ENCODE measurements at places on chromosomes 12 and 14.

DNA sequence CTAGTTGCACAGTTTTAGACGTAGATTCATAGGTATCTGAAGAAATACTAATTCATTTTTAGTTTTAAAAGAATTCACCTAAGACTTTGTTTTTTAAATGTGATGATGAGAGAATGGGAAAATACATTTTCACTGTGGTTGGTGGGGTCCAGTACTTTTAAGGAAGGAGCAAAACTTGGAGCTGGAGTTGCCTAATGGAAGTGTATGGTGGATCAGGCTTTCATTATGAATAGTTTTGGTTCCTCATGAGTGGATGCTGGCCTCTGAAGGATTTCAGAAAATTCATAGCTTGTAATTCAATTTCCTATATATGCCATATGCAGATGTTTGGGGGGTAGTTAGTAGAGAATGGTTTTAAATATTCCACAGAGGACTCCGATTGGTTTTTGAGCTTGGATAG, 27.1 kb downstream of the STK38L start:
- no peak for DNase-seq

DNA sequence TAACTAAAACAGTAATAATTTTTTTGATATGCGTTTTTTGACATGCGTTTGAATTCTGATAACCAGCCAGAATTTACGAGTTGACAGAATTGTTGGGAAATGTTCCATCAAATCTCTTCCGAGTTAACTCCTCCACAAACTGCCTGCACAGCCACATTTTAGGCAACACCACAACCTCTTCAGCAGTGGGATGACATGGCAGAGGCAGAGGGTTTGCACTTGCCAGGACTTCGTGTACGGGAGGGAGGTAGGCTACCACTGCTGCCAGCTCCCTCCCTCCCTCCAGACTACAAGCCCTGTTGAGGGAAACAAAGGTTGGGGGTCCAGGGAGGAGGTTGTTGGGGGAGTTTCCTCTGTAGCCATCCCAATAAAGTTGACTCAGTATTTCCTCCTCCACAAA, 14.5 kb upstream of the ACTR6 start:
- DNase-seq = no peak

- no peak for DNase-seq
These were observed 50.1 kb upstream of the OR5AU1 start for GRCh38 chr14:21205678-21206581.

GRCh38 chr14:58066115-58066514, 85.9 kb downstream of the ARMH4 start:
- no peak for DNase-seq

- peak; percentile 59 for DNase-seq
These were observed 11.6 kb upstream of the CDH24 start for GRCh38 chr14:23068789-23069412.

- no peak for DNase-seq
These were observed 157.6 kb upstream of the TMTC2 start for GRCh38 chr12:82529101-82529500.

- no peak for DNase-seq
These were observed 202.8 kb upstream of the DIO3 start for GRCh38 chr14:101358320-101359125.

DNA sequence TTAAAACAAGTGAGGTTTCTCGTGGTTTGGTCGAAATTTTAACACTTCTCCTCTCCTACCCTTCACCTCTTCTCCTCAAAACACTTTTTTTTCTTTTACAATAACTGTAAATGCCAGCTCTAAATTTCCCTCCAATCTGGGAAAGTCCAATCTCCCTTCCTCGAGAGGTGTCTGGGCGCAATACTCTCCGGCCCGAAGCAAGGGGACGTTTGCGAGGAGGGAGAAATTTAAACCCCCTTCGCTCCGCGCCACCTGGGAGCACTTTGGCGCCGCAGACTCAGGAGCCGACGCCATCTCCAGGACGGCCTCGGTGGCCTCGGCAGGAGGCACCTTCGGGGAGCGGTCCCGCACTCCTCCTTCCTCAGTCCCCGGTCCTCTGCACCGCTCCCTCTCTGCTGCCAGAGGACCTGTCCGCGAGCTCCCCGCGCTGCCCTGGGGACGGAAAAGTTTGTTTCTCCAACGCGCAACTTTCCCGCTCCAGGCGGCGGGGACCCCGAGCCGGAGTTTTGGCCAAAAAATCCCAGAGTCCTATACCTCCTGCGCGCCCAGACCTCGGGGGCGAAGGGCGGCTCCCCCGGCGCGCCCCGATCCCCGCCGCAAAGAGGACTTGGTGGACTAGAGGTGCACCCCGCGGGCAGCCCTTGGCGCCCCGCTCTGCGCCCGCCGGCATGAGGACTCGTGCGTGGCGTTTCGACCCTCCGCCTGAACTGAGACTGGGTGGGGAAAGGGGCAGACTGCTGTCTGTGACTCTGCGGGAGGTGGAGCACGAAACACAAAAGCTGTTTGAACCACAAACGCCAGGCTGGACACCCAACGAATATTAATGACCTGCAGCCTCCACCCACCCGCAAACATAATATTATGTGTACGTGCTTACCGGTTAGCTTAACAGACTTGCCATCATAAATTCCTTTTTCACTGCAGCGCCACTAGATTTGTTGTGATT, 95.2 kb upstream of the HMGA2 start:
- DNase-seq = no peak

- no peak for DNase-seq
These were observed 152.6 kb downstream of the DERA start for GRCh38 chr12:16063726-16064125.

DNA sequence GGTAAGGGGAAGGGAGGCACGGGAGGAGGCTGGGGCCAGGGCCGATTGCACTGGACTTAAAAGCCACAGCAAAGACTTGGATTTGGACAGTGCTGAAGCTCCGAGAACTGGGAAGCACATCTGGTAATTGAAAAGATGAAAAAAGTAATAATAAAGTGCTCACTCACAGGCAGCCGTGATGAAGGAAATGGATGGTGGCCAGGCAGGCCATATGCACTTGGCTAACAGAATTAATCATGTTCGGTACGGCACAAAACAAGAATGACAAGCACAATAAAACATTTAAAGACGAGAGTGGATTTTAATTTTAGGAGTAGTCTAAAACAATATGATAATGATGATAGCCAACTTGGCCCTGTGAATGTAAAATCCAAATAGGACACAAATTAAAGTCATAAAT, 154.3 kb downstream of the VRK1 start:
- no peak for DNase-seq

DNA sequence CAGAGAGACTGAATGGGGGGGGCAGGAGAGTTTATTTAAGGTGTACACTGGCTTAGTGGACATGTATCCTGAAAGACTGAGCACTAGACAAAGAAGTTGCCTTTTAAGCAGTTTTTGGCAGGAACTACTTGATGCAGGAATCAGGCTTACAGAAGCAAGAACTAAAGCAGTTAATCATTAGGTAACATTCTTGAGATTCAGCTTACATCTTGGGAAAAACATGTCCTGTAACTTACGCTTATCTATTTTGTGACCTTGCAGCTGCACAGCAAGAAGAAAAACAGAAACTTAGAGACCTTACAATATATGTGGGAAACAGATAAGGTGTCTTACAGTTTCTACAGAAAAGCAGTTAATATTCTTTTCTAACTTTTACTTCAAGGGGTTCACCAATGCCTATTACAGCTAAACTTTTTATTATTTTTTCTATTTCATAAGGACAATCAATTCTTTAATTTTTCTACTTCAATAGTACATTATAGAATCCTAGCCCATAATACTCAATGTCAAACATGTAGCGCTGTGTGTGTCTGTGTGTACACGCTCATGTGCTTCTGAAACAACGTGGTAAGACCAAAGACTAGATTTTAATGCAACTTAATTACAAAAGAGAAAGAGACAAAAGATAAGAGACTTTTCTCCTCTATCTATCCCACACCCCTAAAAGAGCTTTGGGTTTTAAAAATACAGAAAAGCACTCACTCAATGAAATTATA, 276.9 kb downstream of the PRKD1 start:
- no peak for DNase-seq

DNA sequence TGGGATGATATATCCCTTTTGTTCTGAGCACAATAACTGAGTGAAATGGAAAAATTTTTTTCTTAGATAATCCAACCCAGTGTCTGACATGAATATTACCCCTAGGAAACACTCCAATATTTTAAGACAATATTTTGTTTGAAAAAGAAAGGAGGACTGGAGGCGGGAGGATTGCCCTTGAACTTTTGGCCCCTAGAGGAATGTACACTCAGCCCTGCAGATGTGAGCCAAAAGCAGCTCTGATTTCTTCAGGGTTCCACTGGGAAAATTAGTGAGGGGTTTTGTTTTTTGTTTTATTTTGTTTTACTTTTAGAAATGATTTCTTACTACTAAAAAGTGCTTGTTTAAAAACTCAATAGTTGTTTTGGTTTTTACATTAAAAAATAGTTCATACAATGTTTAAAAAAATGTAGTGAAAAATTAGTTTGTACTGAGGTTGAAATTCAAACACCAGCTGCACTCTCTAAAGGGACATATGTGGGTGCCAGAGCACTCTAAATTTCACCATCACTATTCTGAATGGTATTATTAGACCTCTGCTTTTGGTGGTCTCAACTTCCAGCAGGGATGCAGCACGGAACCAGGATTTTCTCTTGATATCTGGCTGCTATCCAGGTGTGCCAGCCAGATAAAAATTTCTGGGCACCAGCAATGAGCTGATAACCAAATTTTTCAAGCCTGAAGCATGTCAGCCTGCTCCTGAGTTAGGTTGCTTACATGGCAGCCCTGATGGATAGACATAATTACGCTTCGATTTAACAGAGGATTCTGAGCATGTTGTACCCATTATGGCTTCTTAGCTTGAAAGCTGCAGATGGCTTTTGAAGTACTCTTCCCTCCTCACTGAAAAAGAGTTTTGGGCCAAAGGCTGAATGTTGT, 141.9 kb downstream of the ANO6 start:
- no peak for DNase-seq

- no peak for DNase-seq
These were observed 160.8 kb upstream of the BMP4 start for GRCh38 chr14:54117396-54117795.

GRCh38 chr14:100979079-100979478, 75.6 kb upstream of the RTL1 start:
- no peak for DNase-seq

DNA sequence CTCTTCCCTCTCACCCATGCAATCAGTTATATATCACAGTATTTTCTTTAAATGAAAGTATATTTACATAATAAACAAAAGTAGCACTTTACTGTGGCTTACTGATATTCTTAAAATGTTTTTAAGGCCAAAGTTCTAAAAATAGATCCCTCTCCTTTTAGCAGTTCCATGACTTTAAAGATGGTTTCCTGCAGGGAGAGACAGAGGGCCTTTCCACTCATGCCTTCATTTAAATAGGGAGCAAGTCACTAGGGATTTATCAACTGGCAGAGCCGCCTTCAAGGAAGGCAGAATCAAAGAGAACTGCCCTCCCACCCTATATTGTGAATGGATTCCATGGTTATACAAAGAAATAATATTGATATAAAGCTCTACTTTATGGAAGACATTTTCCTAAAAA, 55.5 kb downstream of the DUSP16 start:
- DNase-seq = no peak

DNA sequence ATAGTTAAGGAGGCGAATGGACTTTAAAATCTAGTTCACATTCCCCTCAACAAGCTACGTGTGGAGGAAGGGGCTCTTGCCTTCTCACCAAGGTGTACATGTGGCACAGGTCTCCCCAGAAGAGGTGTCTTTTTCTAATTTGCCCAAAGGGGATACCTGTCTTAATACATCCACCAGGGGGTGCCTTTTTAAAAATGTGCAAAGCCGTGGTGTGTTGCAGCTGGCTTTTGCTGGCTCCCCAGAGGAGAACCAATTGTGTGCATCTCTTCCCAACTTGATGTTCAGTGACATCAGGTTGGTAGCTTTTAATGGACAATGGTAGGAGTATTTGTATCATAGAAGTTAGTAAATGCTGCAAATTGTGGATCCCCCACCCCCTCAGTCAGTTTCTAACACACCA, 33.8 kb downstream of the CREBL2 start:
- DNase-seq = no peak

GRCh38 chr12:8676651-8677050, 14.0 kb upstream of the MFAP5 start:
- DNase-seq = no peak

DNA sequence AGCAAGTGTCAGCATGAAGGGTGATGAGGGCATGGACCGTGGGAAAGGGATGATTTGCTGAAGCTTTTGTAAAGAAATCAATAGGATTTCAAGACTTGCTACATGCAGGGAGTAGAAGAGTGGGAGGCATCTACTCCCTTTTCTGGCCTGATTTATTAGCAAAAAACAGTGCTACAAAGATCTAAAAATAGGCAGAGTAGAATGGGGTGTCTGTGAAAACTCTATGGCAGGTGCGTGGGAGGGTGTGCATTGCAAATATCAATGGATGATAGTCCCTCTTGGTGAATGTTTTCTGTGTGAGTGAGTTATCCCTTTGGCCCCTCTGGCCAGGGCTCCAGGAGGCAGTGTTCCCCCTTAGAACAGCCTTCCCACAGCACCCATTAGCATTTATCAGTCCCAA, 139.0 kb downstream of the SMOC1 start:
- no peak for DNase-seq

DNA sequence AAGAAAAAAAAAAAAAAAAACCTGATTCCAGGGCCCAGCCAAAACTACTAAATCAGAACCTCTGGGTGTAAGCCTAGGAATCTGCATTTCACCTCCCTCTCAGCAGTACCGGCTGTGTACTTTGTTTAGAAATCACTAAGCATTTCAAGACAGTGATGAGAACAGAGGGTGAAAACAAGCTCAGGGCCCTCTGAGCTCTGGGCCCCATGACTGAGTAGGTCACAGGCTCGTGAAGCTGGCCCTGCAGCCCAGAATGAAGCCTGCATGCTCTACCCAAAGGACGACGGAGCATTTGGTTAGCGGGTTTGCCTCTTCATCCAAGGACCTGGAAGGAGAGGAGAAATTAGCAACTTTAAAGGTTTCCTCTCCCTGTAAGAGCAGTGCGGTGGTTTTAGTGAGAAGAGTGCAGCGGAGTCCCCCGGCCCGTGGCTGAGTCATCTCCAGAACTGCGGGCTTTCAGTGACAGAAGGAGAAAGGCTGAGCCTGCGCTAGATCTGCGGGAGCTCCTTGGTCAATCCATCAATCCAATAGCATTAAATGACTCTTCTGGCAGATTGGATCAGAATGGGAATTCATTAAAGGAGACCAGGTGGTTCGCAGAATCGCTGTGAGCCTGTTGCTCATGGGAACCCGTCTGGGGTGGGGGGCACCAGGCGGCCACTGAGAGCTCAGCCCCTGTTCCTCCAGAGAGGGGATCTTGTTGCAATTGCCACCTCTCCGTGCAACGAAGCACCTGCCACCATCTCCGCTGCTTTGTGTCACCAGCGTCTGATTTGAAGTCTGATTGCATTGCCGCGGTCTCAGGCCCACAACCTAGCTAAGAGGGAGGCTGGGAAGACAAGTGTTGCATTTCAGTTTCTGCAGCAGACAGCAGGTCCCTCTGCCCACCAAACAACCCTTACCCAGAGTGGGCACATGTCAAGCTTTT, 7.3 kb downstream of the IL31 start:
- DNase-seq = no peak

- DNase-seq = no peak
These were observed 18.6 kb upstream of the MDM1 start for GRCh38 chr12:68350753-68351152.

DNA sequence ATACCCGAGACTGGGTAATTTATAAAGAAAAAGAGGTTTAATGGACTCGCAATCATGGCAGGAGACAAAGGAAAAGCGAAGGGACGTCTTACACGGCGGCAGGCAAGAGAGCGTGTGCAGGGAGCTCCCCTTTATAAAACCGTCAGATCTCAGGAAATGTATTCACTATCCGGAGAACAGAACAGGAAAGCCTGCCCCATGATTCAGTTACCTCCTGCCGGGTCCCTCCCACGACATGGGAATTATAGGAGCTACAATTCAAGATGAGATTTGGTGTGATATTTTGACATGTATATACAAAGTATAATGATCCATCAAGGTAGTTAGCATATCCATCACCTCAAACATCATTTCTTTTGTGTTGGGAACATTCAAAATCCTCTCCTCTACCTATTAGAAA, 2.3 kb upstream of the CDCA4 start:
- no peak for DNase-seq
